Dermis blood vessel endothelial cell (primary cell): ENCODE measurements at places on chromosomes 5 and 9.
A peak's percentile ranks its signal among the peaks of the same experiment; 100 is the strongest.

- DNase-seq = no peak
Measured at GRCh38 chr5:132227235-132227484, 493 bp downstream of the P4HA2 start.

DNA sequence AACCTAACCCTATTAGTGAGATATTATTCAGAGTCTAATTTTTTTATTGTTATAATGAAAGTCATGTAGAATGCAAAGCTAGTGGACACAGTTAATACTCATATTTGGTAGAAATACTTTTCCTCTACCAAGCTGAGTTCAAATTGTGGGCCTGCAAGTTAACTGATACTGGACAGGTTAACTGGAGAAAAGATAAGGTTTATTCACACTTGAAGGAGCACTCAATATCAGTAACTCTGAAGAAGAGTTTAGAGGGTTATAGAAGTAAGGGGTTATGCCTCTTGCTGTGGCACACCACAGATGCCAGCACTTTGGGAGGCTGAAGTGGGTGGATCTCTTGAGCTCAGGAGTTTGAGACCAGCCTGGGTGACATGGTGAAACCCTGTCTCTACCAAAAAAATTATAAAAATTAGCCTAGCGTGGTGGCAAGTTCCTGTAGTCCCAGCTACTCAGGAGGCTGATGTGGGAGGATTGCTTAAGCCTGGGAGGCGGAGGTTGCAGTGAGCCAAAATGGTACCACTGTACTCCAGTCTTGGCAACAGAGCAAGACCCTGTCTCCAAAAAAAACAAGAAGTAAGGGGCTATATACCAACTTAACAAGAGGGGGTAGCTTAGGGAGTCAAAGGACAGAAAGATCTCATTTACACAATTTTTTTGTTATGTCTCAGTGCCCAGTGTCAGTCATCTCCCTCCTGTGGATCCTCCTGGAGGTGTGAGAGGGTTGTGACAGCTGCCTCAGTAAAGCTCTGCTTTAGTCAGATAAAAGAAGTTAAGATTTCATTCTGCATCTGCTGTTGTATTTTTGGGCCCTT, 121.2 kb upstream of the GRHPR start:
- DNase-seq = no peak

- peak; percentile 16 for DNase-seq
Measured at GRCh38 chr9:26264709-26265601, 586.7 kb upstream of the TUSC1 start.

DNA sequence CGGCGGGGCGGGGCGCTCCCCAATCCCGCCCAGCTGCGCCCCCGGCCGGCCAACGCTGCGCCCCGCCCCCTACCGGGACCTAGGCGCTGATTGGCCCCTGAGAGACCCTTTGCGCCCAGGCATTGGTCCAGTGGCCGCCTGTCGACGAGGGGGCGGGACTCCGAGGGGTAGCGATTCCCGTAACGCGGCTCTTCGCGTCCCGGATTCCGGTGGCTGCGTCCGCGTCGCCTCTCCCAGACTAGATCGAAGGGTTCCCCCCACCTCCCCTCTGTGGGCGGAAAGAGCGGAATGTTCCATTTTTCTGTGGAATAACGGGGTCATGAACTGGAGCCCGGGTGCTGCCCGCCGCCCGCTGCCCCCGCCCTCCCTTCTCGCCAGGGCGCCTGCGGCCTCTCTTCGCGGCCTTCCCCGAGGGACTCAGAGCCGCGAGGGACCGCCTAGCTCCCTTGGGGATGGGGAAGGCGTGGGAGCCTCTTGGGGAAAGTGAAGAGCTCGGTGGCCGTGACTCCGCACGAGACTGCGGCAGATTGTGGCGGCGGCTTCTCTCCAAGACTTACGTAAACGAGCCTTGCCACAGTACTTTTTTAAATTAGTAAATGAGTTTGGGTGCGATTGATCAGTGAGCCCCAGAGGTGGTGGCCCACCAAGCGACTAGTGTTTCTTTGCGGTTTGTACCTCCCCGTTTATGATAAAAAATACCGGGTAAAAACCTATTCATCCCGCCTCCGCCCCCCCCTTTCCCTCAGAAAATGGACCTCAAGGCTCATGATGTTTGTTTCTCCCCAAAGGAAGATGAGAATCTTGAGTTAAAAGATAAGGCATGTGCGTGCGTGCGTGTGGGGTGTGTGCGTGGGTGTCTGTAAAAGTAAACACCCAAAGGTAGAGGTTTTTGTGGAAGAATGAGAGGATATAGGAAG, 493 bp upstream of the IL6ST start:
- DNase-seq = peak; percentile 99

- DNase-seq = no peak
Measured at GRCh38 chr5:149886692-149887470, 57.7 kb downstream of the PDE6A start.

GRCh38 chr5:142866563-142867275, 96.5 kb downstream of the ARHGAP26 start:
- peak; percentile 87 for DNase-seq

DNA sequence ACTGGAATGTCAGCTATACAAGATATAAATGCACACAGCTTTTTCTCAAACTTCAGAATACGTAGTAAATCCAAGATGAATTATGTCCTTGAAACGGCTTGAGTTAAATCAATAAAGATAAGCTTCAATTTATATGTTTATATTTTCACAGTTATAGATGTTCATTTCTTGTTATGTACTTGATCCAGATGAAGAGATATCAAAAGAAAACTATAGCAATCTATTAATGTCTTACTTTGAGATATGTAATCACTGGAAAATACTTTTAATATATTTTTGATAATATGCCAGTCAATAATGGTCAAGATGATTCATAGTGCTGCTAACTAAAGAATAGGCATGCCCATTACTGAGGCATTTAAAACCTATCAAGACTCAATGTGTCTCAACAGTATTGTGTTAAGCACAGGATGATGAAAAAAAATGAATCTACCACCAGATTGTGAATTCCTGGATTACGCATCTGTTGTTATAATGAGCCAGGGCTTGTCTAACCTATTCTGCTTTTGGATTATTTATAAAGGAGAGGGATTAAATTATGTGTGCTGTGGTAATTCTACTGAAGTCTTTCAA, 372.6 kb upstream of the PRR16 start:
- no peak for DNase-seq

GRCh38 chr9:110220809-110221208, 12.8 kb upstream of the C9orf152 start:
- DNase-seq = no peak

DNA sequence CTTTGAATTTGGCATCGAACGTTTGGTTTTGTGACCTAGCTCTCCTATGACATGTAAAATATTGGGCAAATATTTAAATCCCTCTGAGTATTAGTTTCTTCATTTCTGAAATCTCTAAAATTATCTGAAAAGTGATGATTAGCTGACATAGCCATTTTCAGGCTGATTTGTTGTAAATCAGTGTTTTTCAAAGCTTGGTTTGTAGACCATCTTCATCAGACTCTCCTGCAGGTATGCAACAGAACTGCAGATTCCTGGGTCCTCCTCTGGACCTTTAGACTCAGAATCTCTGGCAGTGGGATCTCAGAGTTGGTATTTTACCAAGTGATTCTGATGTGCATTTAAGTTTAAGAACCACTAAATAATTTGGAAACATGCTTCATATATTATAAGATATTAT, 38.9 kb upstream of the NMUR2 start:
- no peak for DNase-seq

DNA sequence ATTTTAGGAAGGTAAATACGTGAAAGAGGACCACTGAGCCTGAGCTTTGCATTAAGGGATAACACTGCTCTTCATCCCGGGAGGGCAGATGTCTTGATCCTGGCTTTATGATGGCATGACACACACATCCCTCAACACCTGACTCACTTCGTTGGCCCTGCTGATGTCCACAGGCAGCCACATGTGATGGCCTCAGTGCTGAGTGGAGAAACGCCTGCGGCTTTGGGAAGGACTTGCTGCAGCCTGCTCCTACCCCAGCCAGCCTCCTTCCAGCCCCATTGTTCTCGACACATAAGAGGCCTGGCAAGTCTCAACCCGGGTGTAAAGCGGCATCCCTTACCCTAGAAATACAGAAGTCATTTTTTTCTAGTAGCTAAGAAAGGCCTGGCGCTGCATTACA, 169.0 kb downstream of the SYK start:
- DNase-seq = no peak

- no peak for DNase-seq
Measured at GRCh38 chr5:153988510-153988909, 50.2 kb downstream of the FAM114A2 start.

GRCh38 chr9:131755541-131756198, 15.8 kb upstream of the RAPGEF1 start:
- peak; percentile 88 for DNase-seq

- no peak for DNase-seq
Measured at GRCh38 chr9:71984831-71985281, 73.4 kb downstream of the C9orf85 start.

DNA sequence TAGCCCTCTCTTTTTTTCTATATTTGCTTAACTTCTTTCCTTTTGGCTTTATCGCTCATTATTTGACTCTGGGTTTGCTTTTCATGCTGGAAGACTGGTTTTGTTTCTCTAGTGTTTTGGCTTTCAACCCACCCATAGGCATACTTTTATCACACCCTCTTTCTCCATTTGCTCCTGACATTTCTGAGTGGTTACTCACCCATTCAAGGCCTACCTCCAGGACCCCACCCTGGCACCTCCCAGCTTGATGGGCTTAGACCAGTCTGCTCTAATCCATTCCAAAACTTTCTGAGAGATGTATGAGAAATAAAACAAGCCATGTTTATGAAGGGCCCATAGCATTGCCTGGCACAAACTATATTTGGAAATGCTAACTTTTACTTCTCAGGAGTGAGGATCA, 18.1 kb downstream of the C6 start:
- no peak for DNase-seq

GRCh38 chr9:87682618-87683017, 43.3 kb upstream of the CTSL start:
- DNase-seq = no peak

DNA sequence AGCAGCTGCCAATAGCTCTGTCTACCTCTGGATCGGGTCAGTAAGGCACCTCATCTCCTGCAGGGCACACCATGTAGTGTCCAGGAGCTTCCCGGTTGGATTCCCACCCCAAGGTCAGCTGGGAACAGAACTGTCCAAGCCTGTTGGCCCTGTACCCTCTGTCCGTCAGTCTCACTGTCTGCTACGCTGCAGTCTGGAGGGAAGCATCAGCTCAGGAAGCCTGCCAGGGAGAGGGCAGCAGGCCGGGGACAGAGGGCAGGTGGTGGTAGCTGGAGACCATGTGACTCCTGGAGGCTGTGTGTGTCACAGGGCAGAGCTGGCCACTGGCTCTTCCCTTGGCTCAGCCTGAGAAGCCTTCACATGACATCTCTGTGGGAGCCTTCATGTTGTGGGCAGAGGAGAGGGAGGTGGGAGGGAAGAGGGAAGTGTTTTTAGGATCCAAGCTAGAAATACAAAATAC, 134.5 kb downstream of the SEC61B start:
- DNase-seq = no peak

- DNase-seq = no peak
Measured at GRCh38 chr5:145502906-145503305, 332.2 kb downstream of the PRELID2 start.

- no peak for DNase-seq
Measured at GRCh38 chr5:127417528-127417927, 99.9 kb upstream of the PRRC1 start.

- peak; percentile 75 for DNase-seq
Measured at GRCh38 chr9:122346478-122347347, 24.1 kb upstream of the PTGS1 start.

GRCh38 chr9:120890320-120891244, 13.6 kb upstream of the PHF19 start:
- no peak for DNase-seq
